ENCODE measurements at places on chromosomes 13 and 19. TPM values are rescaled to one million over a fixed set of nuclear protein-coding genes. Genes with fewer than 3 reads are reported as not detected.

- H3K4me1 ChIP-seq, result peaks cover 10% of the 10 kb centered on the region
- H3K4me3 ChIP-seq, result no peak overlapping the region
- no peak overlapping the region for H3K27ac ChIP-seq
These were observed 11.9 kb downstream of the LSM4 start for GRCh38 chr19:18310966-18311365.

- H3K27ac ChIP-seq, result no peak overlapping the region
- DNase-seq, result no peak
- H3K36me3 ChIP-seq, result no peaks in the 10 kb centered on the region
- H3K27me3 ChIP-seq, result no peaks in the 10 kb centered on the region
- no peak overlapping the region for H3K4me3 ChIP-seq
These were observed 165.8 kb downstream of the DIAPH3 start for GRCh38 chr13:59997976-59998375.

- no peak overlapping the region for H3K27ac ChIP-seq
- no peak overlapping the region for H3K4me3 ChIP-seq
- no peak for DNase-seq
- no peaks in the 10 kb centered on the region for H3K27me3 ChIP-seq
- peaks cover 28% of the 10 kb centered on the region for H3K4me1 ChIP-seq
These were observed 93.0 kb downstream of the SLC7A1 start for GRCh38 chr13:29502391-29503008.

DNA sequence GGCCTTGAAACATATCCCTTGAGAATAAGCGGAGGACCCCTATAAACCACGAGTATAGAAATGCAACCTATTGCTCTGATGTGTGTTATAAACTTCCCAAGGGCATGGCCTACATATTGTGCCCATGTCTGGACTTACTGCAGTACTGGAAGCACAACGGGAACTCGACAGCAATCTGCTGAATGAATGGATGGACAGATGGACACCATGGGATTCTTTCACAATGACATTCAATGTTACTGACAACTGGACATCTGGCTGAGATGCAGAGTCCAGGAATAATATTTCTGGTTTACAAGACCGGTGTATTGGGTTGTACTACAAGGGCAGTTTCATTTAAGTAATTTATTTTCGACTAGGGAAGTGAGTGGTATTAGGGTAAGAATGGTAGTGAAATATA, 123.7 kb downstream of the MIPEP start:
- H3K27me3 ChIP-seq, result no peaks in the 10 kb centered on the region
- H3K4me1 ChIP-seq, result no peaks in the 10 kb centered on the region
- DNase-seq, result no peak
- H3K36me3 ChIP-seq, result no peaks in the 10 kb centered on the region
- H3K4me3 ChIP-seq, result no peak overlapping the region
- no peak overlapping the region for H3K27ac ChIP-seq

DNA sequence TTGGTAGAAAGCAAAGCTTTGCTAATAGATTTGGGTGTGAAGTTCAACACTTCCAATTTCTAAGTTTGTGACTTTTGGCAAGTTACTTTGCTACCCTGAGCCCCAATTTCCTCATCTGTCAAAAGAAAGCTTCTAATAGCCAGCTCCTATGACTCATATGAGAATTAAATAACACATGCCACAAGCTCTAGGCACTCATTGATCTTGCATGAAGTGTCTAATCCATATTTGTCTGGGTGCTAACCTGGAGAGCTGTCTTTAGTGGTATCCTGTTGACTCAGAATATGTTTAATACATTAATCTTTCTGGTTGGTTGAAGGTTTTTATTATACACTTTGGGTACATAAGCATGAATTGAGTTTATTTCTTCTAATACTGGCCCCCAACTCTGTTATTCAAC, 188.8 kb downstream of the POSTN start:
- H3K36me3 ChIP-seq, result no peaks in the 10 kb centered on the region
- H3K27me3 ChIP-seq, result no peaks in the 10 kb centered on the region
- no peak overlapping the region for H3K27ac ChIP-seq
- H3K4me1 ChIP-seq, result no peaks in the 10 kb centered on the region
- H3K4me3 ChIP-seq, result no peak overlapping the region

GRCh38 chr19:2334986-2335846, 6.7 kb downstream of the SPPL2B start:
- H3K4me3 ChIP-seq, result no peak overlapping the region
- no peaks in the 10 kb centered on the region for H3K27me3 ChIP-seq
- H3K36me3 ChIP-seq, result no peaks in the 10 kb centered on the region

GRCh38 chr13:30115257-30115600, 192.1 kb downstream of the KATNAL1 start:
- DNase-seq, result no peak
- no peaks in the 10 kb centered on the region for H3K36me3 ChIP-seq
- no peak overlapping the region for H3K4me3 ChIP-seq
- H3K4me1 ChIP-seq, result peaks cover 37% of the 10 kb centered on the region
- H3K27me3 ChIP-seq, result no peaks in the 10 kb centered on the region

GRCh38 chr13:106109391-106109791, 426.1 kb downstream of the EFNB2 start:
- H3K4me3 ChIP-seq, result no peak overlapping the region
- H3K4me1 ChIP-seq, result no peaks in the 10 kb centered on the region
- H3K27ac ChIP-seq, result no peak overlapping the region

GRCh38 chr13:52009946-52010345, 1.3 kb downstream of the ATP7B start:
- no peaks in the 10 kb centered on the region for H3K27me3 ChIP-seq
- H3K27ac ChIP-seq, result no peak overlapping the region
- H3K36me3 ChIP-seq, result no peaks in the 10 kb centered on the region
- no peak for DNase-seq
- H3K4me3 ChIP-seq, result no peak overlapping the region
- H3K4me1 ChIP-seq, result peaks cover 15% of the 10 kb centered on the region

DNA sequence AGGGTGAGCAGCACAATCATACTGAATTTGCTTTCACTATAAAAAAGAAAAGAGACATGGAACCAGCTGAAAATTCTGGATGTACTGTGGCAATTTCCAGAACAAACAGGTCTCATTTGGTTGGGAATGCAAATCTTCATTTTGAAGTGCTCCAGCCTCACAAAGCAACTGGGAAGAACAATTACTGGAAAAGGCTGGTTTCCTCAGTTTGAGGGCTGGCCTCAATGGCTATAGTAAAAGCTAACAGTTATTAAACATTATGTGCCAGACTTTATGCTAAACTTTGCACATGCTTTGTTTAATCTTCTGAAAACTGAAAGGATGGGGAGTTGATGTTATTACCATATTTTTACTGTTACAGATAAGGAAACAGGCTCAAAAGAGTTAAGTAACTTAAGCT, 3.0 kb downstream of the OBI1 start:
- no peak overlapping the region for H3K4me3 ChIP-seq
- no peaks in the 10 kb centered on the region for H3K36me3 ChIP-seq
- peaks cover 13% of the 10 kb centered on the region for H3K4me1 ChIP-seq
- DNase-seq, result no peak
- H3K27me3 ChIP-seq, result no peaks in the 10 kb centered on the region

DNA sequence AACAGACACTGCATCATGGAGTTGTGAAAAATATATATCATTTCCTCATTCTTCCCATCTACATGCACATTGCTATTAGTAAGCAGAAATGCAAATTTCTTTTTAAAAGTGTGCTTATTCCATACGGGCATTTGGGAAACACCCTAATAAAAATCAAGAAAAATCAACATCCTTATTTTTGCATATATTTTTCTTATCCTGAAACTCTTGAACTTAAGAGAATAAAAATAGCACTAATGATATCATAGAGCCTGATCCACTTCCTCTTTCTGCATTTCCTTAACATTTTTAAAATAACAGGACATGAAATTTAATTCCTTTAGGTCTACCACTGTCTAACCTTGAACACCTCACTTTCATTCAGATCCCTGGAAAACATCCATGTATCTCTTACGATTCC, 123.3 kb downstream of the VWA8 start:
- no peak for DNase-seq
- H3K27me3 ChIP-seq, result no peaks in the 10 kb centered on the region
- no peak overlapping the region for H3K4me3 ChIP-seq
- no peak overlapping the region for H3K27ac ChIP-seq
- H3K36me3 ChIP-seq, result no peaks in the 10 kb centered on the region

DNA sequence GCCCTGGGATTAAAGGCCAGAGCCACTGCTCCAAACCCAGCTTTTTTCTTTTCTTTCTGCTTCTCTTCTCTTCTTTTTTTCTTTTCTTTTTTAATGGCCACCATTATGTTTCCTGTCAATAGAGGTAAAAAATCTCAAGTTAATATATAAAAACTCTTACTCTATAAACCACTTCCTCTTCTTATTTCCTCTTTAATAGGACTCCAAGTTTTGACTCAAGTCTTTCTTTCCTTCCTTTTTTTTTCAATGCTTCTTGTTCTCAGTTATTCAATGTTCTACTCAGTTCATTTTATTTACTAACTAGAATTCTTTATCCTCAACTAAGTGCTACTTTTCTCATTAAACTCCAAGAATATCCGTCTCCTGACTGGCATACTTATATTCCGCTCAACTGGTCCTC, 27.1 kb upstream of the MYCBP2 start:
- no peaks in the 10 kb centered on the region for H3K36me3 ChIP-seq
- H3K27ac ChIP-seq, result no peak overlapping the region
- no peaks in the 10 kb centered on the region for H3K4me1 ChIP-seq
- DNase-seq, result no peak
- H3K27me3 ChIP-seq, result no peaks in the 10 kb centered on the region

- no peaks in the 10 kb centered on the region for H3K27me3 ChIP-seq
- no peaks in the 10 kb centered on the region for H3K4me1 ChIP-seq
- H3K27ac ChIP-seq, result no peak overlapping the region
- H3K36me3 ChIP-seq, result no peaks in the 10 kb centered on the region
- DNase-seq, result no peak
These were observed 15.0 kb downstream of the CLEC4M start for GRCh38 chr19:7778081-7778480.

DNA sequence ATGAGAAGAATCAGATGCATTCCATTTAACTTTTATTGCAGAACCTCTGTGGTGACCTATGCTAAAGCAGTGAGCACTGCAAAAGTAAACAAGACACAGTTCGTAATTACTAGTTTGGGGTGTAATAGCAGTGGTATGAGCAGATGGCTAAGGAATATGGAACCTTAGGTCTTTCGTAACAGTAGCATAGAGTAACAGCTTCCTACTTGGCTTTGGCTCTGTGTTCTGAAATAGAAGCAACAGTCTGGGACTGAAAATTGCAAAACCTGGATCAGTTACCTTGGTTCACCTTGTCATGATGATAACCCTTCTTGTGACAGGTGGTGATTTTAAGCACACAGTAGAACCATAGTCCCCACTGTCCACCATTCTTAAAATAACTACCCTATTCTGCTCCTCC, 303.4 kb downstream of the GPC6 start:
- no peaks in the 10 kb centered on the region for H3K27me3 ChIP-seq
- no peak for DNase-seq
- no peak overlapping the region for H3K4me3 ChIP-seq
- H3K4me1 ChIP-seq, result no peaks in the 10 kb centered on the region
- H3K27ac ChIP-seq, result no peak overlapping the region

DNA sequence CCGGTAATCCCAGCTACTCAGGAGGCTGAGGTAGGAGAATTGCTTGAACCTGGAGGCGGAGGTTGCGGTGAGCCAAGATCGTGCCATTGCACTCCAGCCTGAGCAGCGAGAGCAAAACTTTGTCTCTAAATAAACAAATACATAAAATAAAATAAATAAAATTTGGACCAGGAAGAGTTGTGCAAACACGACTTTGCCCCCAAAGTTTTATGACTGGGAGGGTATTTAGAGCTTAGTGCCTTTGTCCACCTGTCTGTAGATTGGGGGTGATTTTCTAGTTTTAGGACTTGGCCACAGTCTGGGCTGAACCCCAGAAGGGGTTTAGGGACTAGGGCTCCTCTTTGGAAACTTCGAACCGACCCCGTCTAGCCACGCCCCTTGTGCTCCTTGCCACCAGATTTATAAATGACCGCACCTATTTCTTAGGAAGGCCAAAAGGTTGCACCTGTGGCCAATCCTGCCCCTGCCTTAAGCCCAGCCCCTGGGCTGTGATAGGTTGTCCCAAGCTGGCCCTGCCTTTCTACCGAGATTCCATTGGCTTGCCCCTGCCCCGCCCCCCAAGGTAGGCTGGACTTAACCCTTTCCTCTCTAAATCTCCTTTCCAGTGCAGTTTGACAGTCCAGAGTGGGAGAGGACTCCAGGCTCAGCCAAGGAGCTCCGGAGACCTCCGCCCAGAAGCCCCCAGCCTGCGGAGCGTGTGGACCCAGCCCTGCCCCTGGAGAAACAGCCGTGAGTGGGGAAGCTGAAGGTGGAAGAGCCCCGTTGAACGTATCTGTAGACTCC, 5.3 kb downstream of the SHD start:
- peaks cover 10% of the 10 kb centered on the region for H3K27me3 ChIP-seq
- peaks cover 5% of the 10 kb centered on the region for H3K4me1 ChIP-seq
- H3K4me3 ChIP-seq, result no peak overlapping the region

- H3K36me3 ChIP-seq, result peaks cover 31% of the 10 kb centered on the region
- no peaks in the 10 kb centered on the region for H3K4me1 ChIP-seq
- H3K27ac ChIP-seq, result no peak overlapping the region
- no peak overlapping the region for H3K4me3 ChIP-seq
These were observed 129.5 kb upstream of the MCF2L start for GRCh38 chr13:112839356-112840105.

DNA sequence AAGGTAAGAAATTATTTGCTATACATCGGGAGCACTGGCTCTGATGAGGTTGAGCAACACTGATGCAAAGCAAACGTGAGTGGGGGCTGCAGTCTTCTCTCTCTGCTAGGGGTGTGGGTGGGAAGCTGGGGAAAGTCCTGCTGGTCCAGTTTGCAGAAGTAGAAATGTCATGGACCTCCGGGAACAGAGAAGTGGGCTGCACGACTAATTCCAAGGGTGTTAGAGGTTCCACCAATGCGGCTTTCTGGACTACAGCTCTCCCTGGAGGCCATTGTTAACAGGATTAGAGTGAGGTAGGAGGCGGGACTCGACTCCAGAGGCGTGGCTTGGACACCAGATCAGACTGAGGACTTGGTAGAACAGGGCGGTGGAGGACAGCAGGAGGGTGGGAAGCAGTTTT, 5.7 kb upstream of the FBXO27 start:
- H3K36me3 ChIP-seq, result no peaks in the 10 kb centered on the region
- H3K27me3 ChIP-seq, result no peaks in the 10 kb centered on the region
- DNase-seq, result peak; percentile 52
- no peak overlapping the region for H3K27ac ChIP-seq
- H3K4me3 ChIP-seq, result no peak overlapping the region

- no peaks in the 10 kb centered on the region for H3K36me3 ChIP-seq
- H3K27ac ChIP-seq, result no peak overlapping the region
- H3K27me3 ChIP-seq, result peaks cover 24% of the 10 kb centered on the region
- DNase-seq, result no peak
- H3K4me1 ChIP-seq, result peaks cover 8% of the 10 kb centered on the region
- no peak overlapping the region for H3K4me3 ChIP-seq
These were observed 2.7 kb upstream of the RASAL3 start for GRCh38 chr19:15466851-15467733.

Gene ZNF805
- 8.8 TPM for total RNA-seq

Gene SIGLEC12
- total RNA-seq, result not detected

Gene BLOC1S3
- total RNA-seq, result 12.5 TPM

Gene COX7A1
- 29.0 TPM for total RNA-seq

Gene MISP3
- 25.7 TPM for total RNA-seq

Gene ZNF430
- 11.4 TPM for total RNA-seq

Gene CGB1
- total RNA-seq, result not detected

Gene NKPD1
- not detected for total RNA-seq

Gene MYPOP
- total RNA-seq, result 6.7 TPM

Gene POSTN
- total RNA-seq, result 4.4 TPM

Gene EEF2
- total RNA-seq, result 1,656 TPM

Gene PSG6
- total RNA-seq, result not detected
